HuH-7.5 (cell line): ENCODE measurements at places on chromosomes 12 and 14.
A peak's percentile ranks its signal among the peaks of the same experiment; 100 is the strongest.

DNA sequence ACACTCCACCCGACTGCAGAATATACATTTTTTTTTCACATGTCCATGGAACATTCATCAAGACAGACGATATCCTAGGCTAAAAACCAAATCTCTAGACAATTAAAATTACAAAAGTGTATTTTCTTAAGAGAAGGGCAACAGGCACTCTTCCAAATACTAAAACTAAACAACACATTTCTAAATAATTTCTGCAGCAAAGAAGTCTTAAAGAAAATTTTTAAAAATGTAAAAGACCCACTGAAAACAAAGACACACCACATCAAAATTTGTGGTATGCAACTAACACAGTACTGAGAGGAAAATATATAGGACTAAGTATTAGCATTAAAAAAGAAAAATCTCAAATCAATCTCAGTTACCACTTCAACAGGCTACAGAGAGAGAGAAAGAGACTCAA, 570.0 kb downstream of the SLC16A7 start:
- no peak for DNase-seq

- DNase-seq: no peak
Measured at GRCh38 chr12:18750085-18750484, 12.2 kb downstream of the CAPZA3 start.

DNA sequence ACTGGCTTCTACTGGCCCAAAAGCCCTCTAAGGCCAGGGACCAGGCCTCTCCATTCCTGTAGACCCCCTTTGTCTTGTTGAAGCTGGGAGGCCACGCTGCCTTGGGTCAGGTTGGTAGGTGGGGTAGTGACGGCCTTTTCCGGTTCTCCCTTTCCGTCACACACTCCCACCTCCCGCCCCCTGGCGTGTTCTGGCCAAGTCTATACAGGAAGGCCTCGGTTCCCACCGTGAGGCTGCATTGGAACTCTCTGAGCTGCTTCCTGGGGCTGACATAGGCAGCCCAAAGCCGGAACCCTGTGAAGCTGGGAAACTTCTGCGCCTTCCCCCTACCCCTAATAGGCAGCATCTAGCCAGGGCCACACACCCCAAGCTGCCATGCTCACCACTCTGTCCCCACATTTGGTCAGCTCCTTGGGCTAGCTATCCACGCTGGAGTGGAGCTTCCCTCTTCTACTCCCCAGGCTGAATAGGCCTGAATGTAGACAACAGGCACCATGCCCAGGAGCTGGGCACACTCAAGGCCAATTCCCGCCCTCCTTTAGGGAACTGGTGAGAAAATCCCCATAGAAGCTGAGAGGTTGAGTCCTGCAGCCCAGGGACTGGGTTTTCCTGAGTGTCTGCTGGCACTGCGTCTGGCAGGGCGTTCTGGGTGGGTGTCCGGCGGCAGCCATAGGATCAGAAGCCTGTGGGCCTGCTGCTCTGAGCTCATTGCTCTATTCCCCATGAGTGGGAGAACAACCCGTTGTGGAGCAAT, 35.7 kb downstream of the RIN3 start:
- DNase-seq: no peak

- DNase-seq: no peak
Measured at GRCh38 chr12:128626808-128627320, 196.9 kb downstream of the SLC15A4 start.

DNA sequence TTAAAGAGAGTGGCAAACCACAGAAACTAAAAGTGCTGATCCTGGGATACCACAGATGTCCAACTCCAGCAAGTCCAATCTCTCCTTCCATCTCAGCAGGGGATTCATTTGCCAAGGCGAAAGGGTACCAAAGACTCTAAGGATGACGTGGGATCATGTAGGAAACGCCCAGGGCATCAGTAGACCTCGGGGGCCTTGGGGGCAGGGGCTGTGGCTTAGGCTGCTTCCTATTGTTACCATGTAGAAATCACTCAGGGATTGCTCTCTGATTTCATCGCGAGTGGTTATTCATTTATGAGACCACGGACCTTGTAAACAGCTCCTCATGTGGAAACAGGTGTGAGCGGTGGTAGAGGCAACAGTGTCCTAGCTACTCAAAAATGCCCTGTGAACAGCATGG, 149.3 kb upstream of the FKBP4 start:
- DNase-seq: no peak

- no peak for DNase-seq
Measured at GRCh38 chr12:79688376-79689060, 2.2 kb downstream of the PAWR start.

- no peak for DNase-seq
Measured at GRCh38 chr14:104970231-104971068, 7.7 kb downstream of the AHNAK2 start.

GRCh38 chr12:79997096-79997791, 62.3 kb upstream of the PPP1R12A start:
- no peak for DNase-seq

DNA sequence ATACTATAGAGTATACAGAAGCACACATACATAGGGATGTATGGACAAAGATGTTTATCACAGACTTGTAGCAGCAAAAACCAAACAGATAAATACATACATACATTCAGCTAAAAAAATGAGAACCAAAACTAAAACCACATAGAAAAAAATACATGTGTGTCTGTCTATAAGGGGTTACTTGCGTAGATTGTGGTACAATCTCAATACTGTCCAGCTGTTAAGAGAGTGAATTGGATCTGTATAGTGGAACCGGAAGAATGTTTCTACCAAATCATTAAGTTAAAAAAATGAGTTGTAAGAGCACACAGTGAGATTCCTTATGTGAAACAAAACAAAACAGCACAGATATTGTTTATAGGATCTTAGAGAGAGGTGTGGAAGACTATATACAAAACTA, 44.2 kb upstream of the DCD start:
- DNase-seq: no peak

GRCh38 chr14:99075061-99075460, 196.9 kb downstream of the BCL11B start:
- no peak for DNase-seq

DNA sequence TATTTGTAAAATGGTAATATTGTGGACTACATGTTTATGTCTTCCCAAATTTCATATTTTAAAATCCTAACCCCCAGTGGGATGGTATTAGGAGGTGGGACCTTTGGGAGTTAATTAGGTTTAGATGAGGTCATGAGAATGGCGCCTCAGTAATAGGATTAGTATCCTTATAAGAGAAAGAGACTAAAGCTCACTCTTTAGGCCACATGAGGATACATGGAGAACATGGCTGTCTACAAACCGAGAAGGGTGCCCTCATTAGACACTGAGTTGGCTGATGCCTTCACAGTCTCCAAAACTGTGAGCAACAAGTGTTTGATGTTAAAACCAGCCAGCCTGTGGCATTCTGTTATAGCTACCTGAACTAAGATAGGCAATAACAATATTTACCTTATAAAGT, 58.3 kb upstream of the OTOGL start:
- no peak for DNase-seq

DNA sequence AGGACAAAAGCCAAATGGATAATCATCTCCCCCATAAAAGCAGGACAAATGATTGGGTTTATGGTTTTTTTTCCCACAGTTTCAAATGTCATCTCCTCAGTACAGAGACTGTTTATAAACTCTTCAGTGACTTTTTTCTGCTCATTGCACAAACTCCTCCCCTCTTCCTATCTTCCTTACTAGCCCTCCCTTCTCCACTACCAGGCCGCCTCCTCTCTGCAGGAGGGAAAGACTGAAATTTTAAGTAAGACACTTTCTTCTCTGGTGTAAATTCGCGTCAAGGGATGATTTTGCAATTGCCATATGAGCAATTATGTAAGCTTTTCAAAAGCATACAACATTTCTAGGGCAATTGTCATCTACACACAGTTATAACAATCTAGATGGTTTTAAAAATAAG, 37.0 kb downstream of the BTG1 start:
- DNase-seq: no peak

- DNase-seq: peak; percentile 98
Measured at GRCh38 chr12:49342066-49342913, 4.4 kb upstream of the DNAJC22 start.

GRCh38 chr12:8844665-8845064, 22.2 kb downstream of the A2ML1 start:
- DNase-seq: no peak
